Left ventricle myocardium inferior (tissue), 1 donor: ENCODE measurements at places on chromosomes 7 and 10.

DNA sequence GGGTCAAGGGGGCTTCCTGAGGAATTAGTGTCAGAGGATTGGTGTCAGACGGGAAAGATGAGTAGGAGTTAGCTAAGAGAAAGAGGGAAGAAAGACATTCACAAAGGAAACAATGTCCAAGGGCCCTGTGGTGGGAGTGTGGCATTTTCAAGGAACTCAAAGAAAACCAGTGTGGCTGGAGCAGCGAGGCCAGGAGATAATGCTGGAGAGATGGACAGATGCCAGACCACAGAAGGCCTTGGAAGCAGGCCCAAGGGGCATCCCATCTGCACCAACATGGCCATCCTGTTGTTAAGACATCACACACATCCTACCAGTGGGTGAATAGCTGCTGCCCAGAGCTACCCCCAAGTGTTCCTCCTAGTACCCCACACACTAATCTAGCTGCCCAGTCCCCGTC, 36.1 kb upstream of the CUL1 start:
- no peak for DNase-seq

DNA sequence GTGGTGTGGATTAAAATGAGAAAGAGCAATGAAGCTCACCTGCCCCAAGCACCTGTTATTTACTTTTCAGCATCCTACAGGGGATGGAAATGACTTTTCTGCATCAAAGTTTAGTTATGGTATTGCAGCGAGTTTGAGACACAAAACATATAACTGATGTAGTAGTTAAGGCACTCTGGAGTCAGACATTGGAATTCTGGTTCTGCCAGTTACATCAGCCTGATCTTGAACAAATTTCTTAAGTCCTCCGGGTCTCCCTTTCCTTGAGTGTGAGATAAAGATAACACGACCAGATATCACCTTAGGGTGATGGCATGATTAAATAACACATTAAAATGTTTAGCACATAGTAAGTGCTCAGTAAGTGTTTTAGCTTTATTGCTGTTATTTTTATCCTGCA, 97.4 kb downstream of the ATXN7L1 start:
- DNase-seq = no peak

GRCh38 chr10:47457528-47457820, 26.4 kb downstream of the ANXA8 start:
- DNase-seq = no peak

- no peak for DNase-seq
These were observed 6.9 kb downstream of the RET start for GRCh38 chr10:43083764-43084163.

DNA sequence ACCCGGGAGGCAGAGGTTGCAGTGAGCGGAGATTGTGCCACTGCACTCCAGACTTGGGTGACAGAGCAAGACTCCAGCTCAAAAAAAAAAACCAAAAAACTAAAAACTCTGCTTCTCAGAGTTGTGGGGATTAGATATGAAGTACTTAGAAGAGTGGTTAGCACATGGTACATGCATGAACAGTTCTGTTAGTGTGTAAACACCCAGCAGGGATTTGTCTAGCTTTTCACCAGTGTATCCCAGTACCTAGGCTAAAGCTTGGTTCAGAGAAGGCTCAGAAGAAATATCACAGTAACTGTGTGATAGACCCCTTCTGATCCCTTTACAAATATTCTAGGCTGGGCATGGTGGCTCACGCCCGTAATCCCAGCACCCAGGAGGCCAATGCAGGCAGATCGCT, 9.5 kb downstream of the PPIA start:
- DNase-seq = no peak

DNA sequence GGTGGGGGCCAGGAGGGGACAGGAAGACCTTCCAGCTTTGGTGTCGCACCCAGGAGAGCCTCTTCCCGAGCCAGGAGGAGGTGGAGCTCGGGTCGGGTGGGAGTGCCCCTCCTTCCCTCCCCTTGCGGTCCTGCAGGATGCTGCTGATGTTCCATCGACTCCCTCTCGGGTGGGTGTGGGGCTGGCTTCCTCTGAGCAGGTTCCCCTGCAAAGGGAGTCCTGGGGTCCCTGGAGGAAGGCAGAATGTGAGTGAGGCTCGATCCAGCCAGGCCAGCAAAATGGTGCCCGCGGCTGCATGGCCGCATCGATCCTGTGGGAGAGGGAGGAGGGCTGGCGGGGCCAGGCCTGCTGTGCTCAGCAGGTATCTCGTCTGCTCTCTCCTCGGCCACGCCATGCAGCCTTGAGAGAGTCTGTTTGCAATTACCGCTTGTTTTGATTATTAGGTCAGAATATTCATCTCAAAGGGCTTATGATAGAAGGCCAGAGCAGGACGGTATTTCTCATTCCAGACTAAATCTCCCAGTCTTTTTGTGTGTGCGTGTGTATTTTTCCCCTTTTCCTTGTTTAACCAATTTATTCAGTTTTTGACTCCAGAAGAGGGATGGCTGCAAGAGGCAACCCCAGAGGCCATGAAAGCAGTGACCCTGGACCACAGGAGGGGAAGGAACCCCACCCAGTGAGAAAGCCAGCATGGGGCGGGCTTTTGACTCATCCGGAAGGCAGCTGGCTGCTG, 137.3 kb upstream of the ZMIZ1 start:
- peak; percentile 64 for DNase-seq

DNA sequence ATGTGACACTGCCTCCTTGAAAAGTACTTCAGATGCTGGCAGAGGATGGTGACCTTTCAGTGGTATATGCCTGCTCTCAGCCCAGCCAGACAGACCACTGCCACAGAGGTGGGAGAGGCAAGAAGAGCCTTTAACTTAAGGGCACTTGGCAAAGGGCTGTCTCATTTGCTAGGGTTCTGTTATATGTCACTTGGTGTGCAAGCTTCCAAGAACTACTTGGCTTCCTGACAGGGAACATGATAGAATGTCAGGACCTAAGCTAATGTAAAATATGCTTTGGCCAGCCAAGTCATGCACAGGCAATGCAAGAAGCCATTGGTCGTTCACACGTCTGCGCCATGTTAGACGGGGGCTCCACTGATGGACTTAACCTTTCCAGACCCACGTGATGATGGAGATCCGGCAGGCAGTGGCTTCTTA, 54.7 kb downstream of the RBM20 start:
- DNase-seq = peak; percentile 44

GRCh38 chr10:65818990-65819389, 1106.8 kb upstream of the LRRTM3 start:
- DNase-seq = no peak

DNA sequence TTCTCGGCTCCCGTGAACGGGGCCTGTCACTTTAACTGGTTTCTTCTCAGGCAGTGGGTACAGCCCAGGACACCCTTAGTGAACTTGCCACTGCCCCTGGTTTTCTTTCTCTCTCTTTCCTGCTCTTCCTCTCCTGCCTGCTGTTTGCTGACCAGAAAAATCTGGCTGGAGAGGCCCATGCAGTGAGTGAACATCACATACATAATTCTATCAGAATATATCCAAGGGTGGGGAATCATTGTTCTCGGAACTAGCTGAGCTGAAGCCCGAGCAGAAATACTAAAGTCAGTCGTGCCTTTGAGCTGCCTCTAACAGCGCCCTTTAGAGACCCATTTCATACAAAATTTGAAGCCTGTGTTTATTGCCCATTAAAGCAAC, 501.5 kb upstream of the GALNT17 start:
- no peak for DNase-seq

DNA sequence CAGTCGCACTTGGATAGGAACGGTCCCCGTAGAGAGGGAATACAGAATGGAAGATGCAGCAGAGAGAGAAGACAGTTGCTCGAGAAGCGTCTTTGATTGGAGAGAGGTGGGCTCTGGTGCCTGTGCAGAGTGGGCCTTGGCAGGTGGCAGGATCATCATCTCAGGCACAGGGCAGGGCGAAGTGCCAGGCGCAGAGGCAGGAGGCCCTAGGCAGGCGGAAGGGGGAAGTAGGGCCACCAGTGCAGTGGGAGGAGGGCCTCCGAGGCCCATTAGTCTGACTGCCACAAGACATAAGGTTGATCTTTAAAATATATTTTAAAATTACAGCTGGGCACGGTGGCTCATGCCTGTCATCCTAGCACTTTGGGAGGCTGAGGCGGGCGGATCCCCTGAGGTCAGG, 10.1 kb downstream of the CARD11 start:
- no peak for DNase-seq

DNA sequence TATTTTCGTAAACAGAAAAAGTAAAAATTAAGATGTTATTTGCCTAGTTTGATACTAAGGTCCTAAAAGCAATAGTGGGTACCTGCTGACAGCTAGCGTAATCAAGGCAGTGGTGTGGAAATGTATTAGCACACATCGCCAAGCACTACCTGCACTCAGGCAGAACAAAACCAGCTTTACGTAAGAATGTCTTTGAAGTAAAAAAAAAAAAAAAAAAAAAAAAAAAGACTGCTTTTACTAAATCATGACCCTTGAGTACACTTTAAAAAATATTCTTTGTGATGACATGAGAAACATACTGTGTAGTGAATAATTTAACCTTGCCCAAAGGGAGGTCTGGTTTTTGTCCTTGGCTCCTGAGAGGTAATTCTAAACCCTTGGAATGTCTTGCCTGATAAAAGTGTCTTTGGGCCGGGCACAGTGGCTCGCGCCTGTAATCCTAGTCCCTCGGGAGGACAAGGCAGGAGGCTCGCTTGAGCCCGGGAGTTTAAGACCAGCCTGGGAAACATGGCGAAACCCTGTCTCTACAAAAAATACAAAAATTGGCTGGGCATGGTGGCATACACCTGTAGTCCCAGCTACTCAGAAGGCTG, 12.7 kb downstream of the XRCC2 start:
- no peak for DNase-seq

- DNase-seq = no peak
These were observed 544.1 kb downstream of the SORCS3 start for GRCh38 chr10:105185161-105185560.

DNA sequence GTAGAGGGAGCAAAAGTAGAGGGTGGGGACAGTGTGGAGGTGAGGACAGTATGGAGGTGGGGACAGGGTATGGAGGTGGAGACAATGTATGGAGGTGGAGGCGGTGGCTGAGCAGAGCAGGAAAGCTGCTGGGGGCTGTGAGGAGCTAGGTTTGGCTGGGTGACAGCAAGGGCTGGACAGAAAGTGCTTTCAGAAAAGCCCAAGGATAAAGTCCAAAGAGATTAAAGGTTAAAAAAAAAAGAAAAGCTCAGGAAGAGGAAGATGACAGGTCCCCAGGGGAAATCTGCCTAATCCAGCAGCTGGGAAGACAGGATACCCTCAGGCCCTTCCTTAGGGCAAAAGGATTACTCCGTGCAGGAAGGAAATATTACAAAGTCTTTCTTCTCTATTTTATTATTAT, 32.1 kb upstream of the PFKFB3 start:
- no peak for DNase-seq

GRCh38 chr7:20249376-20249775, 32.2 kb upstream of the MACC1 start:
- no peak for DNase-seq

DNA sequence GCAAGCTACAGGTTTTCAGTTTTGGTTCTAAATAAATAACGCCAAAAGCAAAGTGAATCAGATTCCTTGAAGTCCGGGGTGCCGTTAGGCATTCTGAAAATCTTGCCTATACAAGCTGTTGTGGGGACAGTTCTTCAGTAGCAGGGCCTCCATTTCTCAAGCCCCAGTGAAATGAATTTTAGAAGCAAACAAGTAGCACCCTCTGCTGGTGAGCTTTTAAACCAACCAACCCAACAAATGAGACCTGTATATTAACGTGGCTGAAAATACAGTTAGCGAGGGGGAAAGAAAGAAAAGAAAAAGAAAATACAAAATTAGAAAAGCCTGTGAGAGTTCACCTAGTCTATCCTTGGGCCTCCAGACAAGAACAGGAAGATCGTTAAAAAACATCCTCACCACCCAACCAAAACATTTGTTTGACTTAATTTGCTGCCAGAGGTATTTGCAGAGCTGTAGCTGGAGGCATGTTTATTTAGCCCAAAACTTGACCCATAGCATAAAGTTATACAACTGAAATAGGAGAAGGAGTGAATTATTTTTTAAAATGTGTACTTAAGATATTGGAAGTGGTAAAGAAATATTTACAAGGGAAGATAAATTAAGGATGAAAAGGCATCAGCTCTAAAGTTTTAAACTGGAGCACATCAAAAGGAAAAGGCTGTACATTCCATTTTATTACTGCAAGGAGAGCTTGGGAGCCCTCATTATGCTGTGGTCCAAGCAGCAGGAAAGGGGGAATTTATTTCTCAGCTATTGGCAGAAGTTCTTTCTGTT, 98.9 kb downstream of the DYNC1I1 start:
- no peak for DNase-seq

DNA sequence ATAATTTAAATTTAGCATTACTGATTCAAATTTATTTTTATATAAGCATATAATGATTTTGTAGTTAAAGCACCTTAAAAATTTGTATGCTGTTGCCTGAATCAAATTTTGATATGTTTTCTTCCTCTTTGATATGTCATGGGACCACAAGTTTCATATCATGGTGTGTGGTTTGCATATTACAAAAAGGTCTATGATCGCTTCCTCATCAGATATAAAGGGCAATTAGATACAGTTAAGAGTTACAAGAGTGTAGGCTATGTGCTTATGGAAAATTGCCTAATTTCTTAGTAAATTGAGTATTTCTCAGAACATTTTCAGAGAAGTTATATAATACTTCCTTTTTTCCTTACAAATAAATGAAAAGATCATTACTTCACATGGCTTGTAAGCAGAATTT, 22.2 kb downstream of the MRC1 start:
- DNase-seq = no peak

- DNase-seq = peak; percentile 6
These were observed 173.9 kb downstream of the ELFN1 start for GRCh38 chr7:1843921-1844335.

GRCh38 chr7:106459397-106460072, 174.8 kb upstream of the NAMPT start:
- DNase-seq = no peak

DNA sequence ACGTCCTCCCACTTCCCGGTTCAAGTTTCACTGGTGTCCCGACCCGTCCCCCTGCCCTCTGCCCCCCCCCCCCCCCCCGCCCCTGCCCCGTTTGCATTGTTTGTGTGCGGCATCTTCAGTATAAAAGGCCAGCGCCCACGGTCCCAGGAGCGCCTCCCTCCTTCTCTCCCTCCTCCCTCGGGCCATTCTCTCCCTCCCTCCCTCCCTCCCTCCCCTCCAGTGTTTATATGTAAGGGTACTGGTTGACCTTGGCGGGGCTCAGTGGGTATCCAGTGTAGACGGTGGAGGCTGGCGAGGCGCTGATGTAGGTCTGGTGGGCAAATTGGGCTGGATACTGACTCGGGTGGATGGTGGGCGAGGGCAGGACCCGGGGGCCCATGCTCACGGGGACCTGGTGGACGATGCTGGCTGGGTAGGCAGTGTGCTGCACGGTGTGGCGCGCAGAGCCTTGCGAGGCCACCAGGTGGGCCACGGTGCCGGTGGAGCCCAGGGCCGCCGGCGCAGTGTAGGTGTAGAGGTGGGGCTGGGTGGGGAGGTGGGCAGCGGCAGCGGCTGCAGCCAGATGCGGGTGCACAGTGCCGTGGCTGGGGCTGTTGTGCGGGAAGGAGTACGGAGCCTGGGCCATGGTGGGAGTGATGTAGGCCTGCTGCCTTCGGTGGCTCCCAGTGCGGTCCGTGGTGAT, 49.4 kb downstream of the CLEC2L start:
- no peak for DNase-seq

DNA sequence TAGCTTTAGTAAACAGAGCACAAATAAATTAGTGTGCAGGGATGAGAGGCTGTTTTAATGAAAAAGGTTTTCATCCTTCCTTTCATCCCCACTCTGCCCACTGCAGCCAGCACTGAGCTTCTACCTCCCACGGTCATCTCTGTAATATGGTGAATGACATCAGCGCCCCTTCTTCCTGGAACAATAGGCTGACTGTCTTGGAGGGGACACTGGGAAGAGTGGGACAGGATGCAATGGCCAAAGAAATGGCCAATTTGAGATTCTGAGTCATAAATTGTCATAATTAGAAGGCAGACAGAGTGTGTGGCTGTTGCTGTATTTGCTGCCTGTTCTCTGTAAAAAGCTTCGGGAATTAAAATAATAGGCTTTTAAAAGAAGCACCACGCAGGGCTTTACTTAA, 126.7 kb upstream of the CALN1 start:
- no peak for DNase-seq
